NCI-H187 (cell line): ENCODE measurements at places on chromosomes 12 and 14.
A peak's percentile ranks its signal among the peaks of the same experiment; 100 is the strongest.

- no peak for DNase-seq
Measured at GRCh38 chr14:81837304-81837703, 303.7 kb upstream of the SEL1L start.

DNA sequence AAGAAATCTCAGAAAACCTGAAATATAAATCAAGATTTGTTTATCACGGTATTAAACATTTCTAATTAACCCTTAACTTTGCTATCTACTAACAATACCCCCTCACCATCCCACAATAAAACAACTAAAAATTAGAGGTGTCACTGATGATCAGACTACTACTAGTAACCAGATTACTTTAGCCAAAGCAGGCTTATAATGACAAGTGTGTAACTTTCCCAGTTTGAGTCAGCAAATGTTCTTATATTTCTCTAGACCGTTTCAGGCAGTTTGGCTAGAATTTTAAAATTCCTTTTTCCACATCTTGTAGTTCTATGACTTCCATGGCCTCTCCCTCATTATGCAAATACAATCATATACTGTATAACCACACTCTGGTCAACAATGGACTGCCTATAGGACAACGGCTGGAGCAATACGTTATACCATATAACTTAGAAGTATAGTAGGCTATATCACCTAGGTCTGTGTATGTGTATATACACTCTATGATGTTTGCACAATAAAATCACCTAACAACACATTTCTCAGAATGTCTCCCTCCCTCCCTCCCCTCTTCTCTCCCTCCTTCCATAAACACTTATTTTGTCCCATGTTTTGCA, 102.1 kb downstream of the DENND5B start:
- DNase-seq = no peak

DNA sequence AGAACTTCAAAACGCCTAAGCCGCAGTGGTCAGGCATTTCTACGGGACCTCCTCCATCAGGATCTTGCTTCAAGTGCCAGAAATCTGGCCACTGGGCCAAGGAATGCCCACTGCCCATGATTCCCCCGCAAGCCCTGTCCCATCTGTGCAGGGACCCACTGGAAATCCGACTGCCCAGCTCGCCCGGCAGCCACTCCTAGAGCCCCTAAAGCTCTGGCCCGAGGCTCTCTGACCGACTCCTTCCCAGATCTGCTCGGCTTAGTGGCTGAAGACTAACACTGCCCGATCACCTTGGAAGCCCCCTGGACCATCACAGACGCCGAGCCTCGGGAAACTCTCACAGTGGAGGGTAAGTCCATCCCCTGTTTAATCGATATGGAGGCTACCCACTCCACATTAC, 1113.0 kb upstream of the TMEM132C start:
- DNase-seq = no peak

- DNase-seq = no peak
Measured at GRCh38 chr14:89489761-89490437, 72.9 kb upstream of the FOXN3 start.

DNA sequence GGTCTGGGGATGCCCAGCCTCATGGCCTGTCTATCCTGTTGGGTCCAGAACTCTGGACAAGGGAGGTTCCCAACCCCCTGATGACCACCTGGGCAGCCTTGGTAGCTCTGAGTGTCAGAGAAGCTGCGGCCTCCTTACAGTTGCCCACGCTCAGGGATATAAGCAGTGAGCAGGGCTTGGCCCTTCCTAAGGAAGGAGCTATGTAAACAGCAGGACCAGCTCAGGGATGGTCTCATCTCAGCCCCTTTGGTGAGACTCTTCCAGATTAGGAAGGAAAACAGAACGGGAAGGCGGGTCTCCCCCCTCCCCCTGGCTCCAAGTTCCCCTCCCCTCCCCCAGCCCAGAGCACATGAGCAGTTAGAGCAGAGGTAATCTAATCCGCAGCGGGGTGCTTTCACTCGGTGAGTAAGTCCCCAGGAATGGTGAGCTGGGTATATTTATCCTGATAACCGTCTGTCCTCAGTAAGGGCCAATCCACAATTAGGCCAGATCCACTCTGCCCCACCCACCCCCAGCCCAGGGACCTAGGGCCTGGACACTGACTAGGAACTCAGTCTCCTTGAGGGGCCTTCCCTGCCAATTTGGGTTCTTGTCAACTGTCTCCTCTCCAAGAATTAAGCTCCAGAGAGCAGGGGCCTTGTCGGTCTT, 29.5 kb upstream of the RPLP0 start:
- no peak for DNase-seq

- no peak for DNase-seq
Measured at GRCh38 chr12:42373669-42374068, 47.7 kb downstream of the PPHLN1 start.

DNA sequence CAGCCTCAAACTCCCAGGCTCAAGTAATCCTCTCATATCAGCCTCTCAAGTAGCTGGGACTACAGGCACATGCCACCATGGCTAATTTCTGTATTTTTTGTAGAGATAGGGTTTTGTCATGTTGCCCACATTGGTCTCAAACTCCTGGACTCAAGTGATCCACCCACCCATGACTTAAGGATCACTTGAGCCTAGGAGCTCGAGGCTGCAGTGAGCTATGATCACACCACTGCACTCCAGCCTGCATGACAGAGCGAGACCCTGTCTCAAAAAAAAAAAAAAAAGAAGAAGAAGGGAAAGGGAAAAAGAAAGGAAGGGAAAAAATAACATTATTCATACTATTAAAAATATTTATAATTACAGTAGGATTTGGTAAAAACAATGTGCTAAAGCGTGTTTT, 19.2 kb downstream of the EPS8 start:
- no peak for DNase-seq

DNA sequence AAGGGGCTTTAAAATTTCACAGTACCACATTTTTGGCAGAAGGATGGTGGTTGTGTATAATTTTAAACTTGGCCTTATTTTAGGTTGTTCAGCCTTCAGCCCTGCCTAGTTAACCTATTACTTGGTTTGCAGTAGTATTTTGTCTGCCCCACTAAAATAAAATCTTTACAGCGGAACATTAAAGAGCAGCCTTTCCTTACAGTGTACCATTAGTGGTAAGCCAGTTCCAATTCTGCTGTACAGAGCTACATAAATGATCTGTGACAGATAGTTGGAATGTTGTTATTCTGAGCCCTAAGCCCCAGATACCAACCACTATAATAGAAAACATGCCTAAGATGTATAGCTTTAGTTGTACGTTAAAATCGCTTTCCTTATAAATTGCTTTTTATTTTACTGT, 56.2 kb downstream of the SLC38A6 start:
- DNase-seq = no peak

- no peak for DNase-seq
Measured at GRCh38 chr14:89978656-89979055, 22.9 kb downstream of the TDP1 start.

- DNase-seq = no peak
Measured at GRCh38 chr12:54692353-54692752, 44.2 kb upstream of the DCD start.

GRCh38 chr12:106089935-106090334, 48.8 kb downstream of the NUAK1 start:
- no peak for DNase-seq

DNA sequence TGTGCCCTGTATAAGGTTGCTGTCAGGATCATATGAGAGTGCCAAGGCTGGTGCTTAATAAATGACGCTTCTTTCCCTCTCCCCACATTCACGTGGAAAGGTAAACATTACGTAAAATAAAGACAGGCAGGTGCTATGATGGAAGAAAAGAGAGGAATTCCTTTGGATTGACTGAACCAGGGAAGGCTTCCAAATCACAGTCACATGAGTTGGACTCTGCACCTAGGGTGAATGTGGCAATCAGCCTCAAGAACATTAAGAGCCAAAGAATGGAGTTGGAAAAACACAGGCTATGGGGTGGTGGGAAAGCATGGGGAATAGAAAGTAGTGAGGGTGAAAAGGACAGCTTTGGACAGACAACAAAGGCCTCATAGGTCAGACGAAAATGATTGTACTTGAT, 473.1 kb downstream of the VRK1 start:
- no peak for DNase-seq

GRCh38 chr14:68254669-68255527, 435.3 kb downstream of the RAD51B start:
- DNase-seq = no peak

DNA sequence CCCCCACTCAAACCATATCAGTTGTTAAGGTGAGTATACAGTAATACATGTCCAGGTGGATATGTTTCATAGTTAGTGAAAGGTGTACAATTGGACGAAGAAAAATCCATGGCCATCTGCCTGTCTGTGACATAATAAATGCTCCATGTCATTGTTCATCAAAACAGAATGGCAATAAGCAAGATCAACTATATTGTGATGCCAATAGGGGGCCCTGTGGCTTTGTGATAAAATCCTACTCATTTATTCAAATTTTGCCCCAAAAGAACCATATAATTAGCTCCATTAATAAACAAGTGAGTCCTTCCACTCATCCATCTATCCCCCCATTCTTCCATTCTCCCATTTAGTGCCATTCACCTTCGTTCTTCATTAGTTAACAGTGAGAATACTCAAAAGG, 102.0 kb downstream of the MGST1 start:
- DNase-seq = peak; percentile 77

GRCh38 chr14:86640288-86640687, 1110.3 kb downstream of the FLRT2 start:
- no peak for DNase-seq

GRCh38 chr14:53999061-53999488, 42.5 kb upstream of the BMP4 start:
- DNase-seq = no peak

- DNase-seq = no peak
Measured at GRCh38 chr12:106894774-106895173, 60.9 kb upstream of the TMEM263 start.

DNA sequence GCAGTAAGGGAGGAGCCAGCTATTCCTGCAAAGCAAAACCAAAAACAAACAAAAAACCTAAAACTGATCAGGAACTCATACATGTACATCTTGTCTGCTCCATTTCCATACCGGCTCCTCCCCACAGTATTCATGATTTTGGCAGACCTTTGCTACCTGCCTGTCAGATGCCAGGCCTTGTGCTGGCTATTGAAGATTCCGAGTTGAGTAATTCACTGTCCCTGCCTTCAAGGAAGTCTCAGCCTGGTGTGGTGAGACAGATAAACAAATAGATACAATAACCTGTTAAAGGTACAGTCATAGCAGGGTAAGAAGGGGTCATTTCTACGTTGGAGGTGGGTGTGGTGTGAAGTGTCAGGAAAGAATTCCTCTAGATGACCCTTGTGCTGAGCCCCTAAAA, 42.7 kb downstream of the SUSD6 start:
- DNase-seq = no peak

DNA sequence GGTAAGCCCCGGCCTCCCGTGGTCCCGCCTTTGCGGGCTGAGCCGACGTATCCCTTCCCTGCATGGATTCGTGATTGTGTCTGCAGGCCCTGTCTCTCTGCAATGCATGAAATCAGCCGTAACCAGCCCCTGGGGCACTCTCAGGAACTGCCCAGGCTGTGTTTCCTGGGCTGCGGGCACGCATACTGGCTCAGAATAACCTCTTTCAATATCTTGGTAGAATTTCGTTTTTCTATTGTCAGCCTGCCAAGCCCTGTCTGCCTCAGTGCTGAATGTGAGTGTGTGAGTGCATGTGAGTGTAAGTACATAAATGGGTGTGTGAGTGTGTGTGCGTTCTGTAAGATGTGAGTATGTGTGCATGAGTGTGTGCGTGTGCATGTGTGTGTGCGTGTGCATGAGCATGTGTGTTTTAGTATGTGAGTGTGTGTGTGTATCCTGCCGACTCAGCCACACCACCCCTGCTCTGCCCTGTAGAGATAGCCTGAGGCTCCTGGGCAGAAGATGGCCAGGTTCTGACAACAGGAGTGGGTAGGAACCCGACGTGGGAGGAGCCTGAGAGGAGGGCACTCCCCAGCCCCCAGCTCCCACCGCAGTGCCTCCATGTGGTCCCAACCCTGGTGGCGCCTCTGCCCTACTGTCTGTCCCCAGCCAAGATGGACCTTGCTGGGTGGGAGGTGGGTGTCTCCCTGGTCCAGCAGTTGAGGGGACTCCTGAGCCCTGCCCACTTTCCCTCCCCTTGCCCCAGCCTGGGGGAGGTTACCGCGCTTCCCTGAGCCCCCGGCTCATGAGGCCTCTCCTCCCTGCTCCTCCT, 268.8 kb downstream of the ADGRD1 start:
- DNase-seq = no peak

- no peak for DNase-seq
Measured at GRCh38 chr12:15707516-15708199, 81.5 kb downstream of the EPS8 start.

DNA sequence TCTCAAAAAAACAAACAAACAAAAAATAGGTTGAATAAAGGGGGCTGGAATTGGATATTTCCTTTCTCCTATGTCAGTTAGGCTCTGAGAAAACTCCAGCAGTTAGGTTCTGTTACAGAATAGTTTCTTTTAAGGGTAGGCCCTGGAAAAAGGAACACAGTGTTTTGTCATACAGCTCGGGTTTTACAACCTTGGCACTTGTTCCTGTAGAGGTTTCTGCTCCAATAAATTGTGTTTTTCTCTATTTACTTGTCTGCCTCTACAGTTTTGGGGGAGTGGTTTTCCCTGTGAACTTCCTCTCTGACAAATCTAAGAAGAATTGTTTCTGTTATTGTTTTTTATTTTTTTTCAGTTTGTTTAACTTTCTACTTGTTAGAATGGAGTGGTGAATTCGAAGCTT, 167.6 kb downstream of the ACSS3 start:
- no peak for DNase-seq

DNA sequence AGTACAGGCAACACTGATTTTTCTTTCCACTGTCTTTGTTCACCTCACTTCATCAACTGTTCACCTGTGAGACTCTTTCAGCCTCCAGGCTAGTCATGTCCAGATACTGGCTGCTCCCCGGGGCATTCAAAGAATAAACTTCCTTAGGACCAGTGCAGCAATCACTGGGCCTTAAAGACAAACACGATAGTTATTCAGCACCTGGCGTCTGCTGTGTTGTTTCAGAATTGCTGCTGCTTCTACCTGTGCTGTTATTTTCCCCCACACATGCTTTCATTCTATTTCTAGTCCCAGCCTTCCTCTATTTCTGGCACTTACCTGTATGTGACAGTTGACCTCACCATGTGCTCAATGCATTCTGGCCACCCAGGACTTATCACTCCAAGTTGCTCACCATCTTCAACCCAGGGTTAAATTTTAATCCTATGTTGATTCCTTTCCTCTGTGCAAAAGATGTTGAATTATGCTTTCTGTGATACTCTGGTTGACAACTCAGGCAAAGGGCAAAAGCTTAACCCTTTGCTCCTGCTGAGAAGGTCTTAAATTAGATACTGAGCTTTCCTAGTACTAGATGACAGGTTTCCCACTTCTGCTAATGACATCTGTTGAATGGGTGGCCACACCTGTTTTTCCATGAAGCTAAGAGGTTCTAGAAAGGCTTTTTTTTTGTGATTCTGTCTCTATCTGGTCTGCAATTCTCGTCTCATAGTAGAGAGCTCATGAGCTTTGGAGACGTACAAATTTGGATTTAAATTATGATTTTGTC, 41.4 kb downstream of the PTPRQ start:
- DNase-seq = no peak

DNA sequence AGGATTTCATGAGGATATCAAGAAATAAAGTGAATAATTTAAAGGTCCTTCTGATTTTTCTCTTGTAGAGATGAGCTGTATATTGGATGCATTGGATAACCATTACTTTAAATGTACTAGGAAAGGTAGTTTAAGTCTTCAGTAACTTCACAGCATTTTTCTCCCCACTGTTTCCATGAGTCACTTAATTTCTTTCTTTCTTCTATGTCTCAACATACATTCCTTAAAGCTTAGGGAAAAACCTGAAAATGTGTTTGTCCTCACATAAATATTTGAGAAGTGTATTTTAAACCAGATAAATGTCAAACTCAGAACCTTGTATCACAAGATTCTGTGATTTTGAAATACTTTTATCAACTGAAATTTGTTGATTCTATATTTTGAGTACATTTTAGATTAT, 1970.2 kb upstream of the FLRT2 start:
- DNase-seq = no peak
